ENCODE measurements at places on chromosomes 2 and 18.

DNA sequence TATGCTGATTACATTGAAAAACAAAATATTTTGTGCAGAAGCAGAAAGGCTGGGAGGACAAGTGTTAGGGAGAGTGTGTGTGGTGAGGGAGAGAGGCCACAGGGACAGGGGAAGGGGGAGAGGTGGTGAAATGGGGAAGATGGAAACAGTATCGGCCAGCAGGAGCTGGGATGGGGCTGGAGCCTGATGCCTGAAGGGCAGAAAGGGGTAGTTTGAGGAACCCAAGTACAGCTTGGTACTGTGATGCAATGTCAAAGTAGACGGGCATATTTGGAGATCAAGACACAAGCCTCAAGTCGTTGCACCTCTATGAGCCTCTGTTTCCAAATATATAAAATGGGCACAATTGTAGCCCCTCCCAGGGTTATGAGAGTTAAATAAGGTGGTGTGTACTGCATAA is 152.1 kb downstream of the LPIN1 start:
- no peak for DNase-seq

DNA sequence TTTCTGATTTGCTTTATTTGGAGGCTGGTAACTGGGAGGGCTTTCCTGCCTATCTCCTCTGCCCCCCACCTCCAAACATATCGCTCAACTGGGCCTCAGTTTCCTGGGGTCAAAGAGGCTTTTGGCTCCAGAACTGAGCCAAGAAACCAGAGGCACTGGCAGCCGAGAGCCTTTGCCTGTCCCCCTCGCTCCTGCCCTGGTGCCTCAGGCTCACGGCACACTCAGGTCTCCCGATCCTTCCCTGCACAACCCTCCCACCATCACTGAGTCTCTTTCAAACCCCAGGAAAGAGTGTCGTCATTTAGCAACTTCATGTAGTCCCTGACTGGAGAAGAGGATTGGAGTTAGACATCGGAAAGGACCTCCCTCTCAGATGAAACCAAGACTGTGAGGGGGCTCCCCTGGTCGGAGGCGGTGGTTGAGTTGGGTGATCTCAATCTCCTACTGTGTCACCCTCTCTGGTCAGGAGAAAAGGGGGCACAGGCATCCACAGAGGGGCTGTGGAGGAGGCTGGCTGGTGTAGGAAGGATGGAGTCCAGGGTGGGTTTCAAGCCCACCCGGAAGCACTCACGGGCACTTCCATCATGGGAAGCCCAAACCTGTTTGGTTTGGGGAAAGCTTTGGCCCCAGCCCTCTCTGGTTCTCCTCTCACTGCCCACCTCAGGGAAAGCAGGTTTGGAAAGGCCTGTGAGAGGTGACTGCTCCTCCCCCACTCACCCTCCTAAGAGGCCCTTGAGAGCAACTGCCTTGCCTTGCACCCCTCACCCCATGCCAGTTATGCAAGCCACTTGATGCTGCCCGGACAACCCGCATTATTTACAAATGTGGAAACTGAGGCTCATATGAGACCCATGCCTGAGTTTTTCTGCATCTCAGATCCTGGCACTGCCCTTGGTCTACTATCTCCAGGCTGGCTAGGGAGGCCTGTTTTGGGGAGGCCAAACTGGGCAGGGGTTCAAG is 62.3 kb downstream of the TNS1 start:
- DNase-seq = no peak

- DNase-seq = no peak
Measured at GRCh38 chr18:36441426-36442240, 144.1 kb downstream of the FHOD3 start.

- DNase-seq = no peak
Measured at GRCh38 chr2:236527159-236527630, 42.4 kb upstream of the ACKR3 start.

DNA sequence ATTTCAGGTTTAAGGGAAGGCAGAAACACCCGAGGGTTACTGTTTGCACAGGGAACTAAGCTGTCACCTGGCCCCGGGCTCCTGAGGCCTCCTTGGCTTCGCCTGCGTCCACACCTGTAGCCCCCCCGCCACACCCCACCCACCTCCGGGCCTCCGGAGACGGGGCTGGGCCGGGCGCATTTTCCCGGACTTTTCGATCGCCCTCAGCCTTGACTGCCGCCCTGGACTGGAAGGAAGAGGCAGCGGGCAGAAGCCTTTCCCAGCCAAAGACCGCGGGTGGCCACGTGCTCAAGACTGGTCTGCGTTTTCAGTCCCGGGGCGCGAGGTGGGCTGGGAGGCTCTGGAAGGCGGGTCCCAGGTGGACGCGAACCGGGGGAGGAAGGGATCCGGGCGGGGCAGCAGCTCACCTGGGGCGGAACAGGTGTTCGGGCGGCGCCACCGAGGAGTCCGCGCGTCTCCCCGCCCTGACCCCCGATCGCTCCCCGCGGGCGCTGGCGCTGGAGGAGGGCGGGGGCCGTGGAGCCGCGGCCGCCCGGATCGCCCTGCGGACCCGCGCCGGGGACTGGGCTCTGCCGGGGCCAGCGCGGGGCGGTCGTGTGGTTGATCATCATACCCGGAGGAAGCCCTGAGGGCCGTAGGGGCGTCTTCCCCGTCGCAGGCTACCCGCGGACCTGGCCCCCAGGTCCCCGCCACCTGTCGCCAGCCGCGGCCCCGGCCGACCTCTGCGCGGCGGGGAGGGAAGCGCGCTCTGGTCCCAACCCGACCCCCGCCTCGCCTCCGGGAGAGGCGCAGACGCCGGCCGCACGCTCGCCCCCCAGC is 3.2 kb downstream of the ID2 start:
- peak; percentile 32 for DNase-seq

DNA sequence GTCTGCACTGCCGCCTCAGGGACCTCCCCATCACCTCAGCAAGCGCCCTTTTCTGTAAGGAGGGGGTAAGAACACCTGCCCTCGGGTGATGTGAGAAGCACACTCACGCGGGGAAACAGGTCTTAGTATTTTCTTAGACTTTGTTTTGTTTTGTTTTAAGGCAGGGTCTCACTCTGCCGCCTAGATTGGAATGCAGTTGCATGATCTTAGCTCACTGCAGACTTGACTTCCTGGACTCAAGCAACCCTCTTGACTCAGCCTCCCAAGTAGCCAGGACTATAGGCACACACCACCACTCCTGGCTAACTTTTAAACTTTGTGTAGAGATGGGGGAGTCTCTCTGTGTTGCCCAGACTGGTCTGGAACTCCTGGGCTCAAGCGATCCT is 37.1 kb downstream of the RAMP1 start:
- no peak for DNase-seq

DNA sequence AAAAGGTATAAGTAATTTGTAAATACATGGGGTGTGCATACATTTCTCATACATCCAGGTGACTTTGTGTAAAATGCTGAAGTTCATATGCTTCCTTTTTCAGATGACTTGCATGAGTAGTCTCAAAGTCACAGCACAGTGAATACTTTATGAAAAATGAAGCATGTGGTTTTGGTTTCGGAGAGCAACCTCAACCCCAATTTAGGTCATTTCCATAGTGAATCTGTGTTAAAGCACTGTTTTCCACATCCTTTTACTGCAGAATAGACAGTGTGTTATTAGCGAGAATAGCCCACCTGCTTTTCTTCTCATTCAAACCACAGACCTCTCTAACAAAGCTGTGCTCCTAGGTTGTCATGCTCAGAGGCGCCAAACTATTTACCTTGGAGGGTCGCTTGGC is 204.4 kb upstream of the RASGRP3 start:
- no peak for DNase-seq

- DNase-seq = no peak
Measured at GRCh38 chr2:179263015-179263414, 1.6 kb downstream of the SESTD1 start.

DNA sequence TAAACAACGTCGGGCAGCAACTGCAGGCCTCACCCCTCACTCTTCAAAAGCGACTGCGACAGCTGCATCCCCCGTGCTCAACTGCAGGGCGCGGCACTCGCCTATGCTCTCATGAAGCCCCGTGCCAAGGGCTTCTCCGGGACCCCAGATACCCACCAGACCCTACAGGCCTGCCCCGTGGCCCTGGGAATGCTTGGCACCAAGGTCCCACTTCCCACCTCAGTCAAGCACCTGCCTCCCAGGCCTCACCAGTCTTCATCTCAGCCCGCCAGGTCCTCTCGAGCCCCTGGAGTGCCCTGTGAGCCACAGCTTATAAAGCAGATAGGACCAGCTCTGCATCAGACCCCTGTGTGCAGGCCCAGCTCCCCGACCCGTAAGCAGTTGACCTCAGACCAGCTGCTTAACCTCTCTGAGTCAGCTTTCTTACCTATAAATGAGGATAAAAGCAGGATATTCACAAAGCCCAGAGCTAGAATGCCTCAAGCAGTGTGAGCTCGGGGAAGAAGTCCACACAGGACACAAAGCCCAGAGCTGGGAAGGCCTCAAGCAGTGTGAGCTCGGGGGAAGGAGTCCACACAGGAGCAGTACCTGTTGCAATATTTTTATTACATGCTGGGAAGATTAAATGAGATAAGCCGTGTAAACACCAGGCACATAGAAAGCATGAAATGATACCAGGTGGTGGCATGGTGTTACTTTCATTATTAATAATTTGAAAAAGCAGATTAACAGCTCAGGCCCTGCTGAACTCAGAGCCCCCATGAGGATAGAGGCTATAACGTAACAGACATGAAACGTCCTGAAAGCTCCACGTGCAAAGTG is 96.9 kb downstream of the HDAC4 start:
- no peak for DNase-seq
